ENCODE measurements at places on chromosomes 4 and X. TPM values are rescaled to one million over a fixed set of nuclear protein-coding genes. Genes with fewer than 3 reads are reported as not detected.

GRCh38 chr4:3421470-3421869 lies 20.3 kb upstream of the HGFAC start:
- DNase-seq = no peak

DNA sequence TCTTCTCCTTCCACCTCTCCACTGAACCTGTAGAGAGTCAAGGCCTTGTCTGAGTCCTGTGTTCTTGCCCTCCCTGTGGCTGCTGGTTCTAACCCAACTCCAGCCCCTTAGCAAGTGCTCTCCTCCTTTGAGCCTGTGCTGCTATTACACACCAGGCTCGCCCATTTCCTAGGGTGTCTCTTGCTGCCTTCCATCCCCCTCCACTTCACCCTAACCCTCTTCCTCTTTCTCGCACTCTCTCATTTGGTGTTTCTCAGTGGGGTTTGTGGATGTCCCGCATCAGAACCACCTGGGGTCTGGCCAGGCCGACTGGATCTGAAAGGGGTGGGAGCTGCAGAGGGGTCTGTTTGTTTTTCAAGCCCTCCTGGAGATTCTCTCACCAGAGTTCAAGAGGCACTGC lies 156.7 kb downstream of the SPRY1 start:
- DNase-seq = no peak

- DNase-seq = no peak
Measured at GRCh38 chrX:100819534-100819836, 706 bp upstream of the CSTF2 start.

Gene CMC4
- 7.1 TPM for polyA plus RNA-seq

Gene ARSD
- 51.7 TPM for polyA plus RNA-seq

GRCh38 chr4:88413801-88414200 lies 35.1 kb downstream of the HERC6 start:
- no peak for DNase-seq

DNA sequence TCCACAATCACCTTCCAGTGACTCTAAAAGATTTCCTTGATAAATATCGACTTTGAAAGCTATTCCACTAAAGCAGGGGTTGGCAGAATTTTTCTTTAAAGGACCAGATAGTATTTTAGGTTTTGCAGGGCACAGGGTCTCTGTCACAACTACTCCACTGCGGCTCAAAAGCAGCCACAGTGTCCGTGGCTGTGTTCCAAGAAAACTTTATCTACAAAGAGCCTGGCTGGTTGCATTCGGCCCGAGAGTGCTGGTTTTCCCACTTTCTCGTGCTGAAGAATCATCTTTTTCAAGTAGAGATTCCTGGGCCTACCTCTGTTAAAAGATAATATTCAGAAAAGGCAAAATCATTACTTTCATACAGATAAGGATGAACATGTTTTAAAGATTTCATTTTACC lies 55.6 kb downstream of the TSPAN7 start:
- DNase-seq = no peak

Gene MAGEA12
- not detected for polyA plus RNA-seq

GRCh38 chrX:135522132-135522530 lies 1.7 kb downstream of the INTS6L start:
- DNase-seq = no peak

Gene FAM47A
- polyA plus RNA-seq = not detected

DNA sequence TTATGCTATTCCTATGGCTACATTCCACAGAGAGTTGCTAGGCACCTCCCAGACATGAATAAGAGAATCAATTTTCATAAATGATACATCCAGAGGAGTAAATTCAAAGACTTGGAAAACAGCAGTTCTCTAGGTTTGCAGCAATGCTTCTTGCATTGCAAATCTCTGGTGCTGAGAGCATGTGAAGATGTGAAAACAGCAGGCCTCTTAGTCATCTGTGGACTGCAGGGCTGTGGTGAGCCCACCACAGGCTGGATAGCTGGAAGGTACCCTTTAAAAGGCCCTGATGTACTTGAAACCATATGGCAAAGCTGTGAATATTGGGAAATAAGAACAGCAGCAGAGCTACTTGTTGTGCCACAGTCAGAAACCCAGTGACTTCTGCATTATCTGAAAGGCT lies 2135.9 kb downstream of the ARAP2 start:
- no peak for DNase-seq

Gene BCLAF3
- polyA plus RNA-seq = 7.9 TPM

Gene VEGFC
- 14.8 TPM for polyA plus RNA-seq

Gene TMPRSS11F
- polyA plus RNA-seq = not detected

GRCh38 chr4:143411527-143412419 lies 75.1 kb downstream of the GAB1 start:
- DNase-seq = no peak

- DNase-seq = no peak
Measured at GRCh38 chr4:1887052-1887451, 15.9 kb downstream of the NSD2 start.
